EL (cell line): ENCODE measurements at places on chromosomes 13 and 19.

DNA sequence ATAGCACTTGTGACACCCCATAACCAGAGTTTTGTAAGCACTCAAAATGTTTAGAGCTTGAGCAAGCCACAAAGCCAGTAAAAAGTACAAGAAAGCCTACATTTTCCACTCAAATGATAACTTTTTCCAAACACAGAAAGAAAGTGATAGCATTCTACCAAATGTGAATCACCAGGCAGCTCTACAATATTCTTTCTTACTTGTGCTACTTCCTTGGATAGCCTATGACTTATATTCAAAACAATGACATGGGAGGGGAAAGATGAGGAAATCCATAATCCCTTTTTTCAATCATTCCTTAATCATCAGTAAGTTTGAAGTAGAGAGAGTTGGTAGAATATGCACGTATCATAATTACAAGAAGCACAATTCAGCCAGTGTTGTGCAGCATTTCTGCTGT is 650.8 kb upstream of the PCDH9 start:
- no peak for DNase-seq

DNA sequence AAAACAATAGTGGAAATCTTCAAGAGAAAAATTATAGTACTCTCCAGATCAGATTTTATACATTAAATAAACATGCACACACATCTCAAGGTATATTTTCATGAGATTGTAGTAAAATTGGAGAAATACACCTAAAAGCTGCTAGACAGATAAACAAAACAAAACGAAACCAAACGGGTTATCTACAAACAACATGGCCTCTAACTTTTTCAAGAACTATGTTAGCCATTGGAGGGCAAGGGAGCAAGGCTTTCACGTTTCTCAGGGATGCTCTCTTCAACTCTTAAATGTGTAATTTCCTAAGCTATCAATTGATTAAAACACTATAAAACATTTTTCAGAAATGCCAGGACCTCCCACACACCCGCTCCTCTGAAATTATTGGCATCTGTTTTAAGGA is 1262.4 kb upstream of the PCDH20 start:
- no peak for DNase-seq

DNA sequence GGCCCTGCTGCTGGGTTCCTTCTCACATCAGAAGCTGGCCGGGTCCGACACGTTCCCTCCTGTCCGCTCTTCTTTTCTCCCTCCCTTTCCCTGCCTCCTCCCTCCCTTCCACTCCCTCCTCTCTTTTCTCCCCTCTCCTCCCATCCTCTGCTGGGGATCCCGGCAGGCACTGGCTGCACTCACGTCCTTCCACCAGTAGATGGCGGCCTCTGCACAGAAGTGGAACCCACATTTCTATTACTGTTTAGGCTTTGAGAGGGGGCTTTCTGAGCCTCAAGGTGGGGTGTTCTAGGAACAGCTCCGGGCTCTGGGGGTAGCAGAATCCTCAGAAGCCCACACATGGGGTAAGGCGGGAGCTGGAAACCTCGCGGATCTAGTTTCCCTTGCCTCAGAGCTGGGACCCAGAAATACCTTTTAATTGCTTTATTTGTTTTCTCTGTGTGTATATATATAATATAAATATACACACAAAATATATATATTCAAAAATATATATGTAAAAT is 294.2 kb downstream of the ZNF536 start:
- peak; percentile 22 for DNase-seq

- no peak for DNase-seq
Observed at GRCh38 chr19:3836887-3837286, 32.0 kb downstream of the ZFR2 start.

DNA sequence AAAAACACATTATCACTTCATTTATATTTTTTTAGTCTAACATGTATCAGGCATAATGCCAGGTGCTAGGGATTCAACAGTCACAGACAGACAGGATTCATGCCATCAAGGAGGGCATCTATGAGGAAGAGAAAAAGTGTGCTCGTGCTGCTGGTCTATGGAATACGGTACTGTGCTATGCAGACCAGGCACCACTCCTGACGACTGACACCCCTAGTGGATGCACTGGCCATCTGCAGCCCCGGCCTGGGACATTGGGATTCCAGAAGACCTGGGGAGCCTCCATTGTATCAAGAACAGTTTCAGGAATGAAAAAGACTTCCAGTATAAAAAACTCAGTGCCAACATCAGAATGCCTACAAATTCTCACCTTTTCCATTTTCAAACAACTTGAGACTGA is 94.0 kb downstream of the KLF12 start:
- DNase-seq: peak; percentile 32

DNA sequence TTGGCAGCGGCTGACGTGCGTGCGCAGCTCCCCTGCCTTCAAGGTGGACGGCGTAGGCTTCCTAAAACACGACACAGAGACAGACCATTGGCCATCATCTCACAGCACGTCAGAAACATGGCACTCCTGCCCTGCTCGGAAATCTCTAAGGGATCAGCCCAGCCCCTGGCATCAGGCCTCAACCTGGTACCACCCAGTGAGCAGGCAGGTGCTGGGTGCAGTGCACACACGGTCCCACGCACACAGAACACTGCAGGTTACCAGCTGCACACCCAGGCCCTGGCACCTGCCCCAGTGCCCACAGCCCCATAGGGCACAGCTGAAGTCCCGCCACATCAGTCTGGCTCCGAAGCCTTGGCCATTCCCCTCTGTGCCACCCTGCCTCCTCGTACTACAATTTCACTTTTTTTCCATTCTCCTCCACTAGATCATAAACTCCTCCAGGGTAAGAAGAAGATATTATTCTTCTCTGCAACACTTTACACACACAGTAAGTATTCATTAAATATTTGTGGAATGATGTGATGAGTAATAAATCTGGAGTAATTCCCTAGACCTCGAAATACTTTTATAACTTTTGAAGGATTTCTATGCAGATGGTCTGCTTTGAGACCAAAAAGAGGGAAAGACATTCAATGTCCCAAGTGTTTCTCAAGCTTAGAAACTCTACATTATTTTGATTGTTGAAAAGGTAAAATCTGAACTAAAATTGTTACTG is 156.4 kb downstream of the COL4A1 start:
- peak; percentile 52 for DNase-seq

DNA sequence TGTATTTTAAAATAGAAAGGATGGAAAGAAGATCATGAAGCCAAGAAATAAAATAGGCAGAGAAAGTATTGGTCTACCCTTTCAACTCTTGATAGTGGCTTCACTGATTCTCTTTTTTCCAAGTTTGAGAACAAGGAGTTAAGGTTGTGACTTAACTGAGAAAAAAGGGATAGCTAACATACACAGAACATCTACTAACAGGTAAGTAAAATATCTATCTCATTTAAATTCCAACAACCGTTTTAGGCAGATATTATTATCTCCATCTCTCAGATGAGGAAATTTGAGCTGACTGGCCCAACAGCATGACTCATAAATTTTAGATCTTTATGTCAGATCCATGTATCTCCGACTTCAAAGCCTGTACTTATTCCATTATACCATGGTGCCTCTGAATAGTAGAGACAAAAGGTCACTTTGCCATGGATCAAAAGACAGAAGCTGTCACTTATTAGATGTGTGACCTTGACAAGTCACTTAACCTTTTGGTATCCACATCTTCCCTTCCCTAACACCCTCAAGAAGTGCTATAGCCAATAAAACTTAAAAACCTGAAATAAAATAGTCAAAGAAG is 152.1 kb downstream of the DACH1 start:
- no peak for DNase-seq

- no peak for DNase-seq
Observed at GRCh38 chr19:19280561-19280960, 7.5 kb upstream of the TM6SF2 start.

DNA sequence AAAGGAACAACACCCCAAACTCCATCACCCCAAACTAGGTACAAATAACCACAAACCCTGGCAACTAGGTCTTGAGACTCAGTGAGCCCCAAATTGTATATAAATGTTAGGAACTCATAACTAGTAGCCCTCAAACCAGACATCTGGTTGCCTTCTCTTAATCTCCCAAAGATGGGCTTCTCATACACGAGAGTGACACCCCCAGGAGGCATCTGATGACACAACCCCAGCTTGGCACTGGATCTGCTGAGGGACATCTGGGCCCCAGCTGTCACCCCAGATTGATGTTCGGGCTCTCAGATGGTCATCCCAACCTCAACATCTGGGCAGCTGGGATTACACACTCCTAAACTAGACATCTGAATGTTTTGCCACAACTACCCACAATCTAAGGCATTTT is 14.8 kb downstream of the RABAC1 start:
- peak; percentile 44 for DNase-seq

GRCh38 chr13:98677398-98677797 is 75.1 kb downstream of the SLC15A1 start:
- DNase-seq: no peak

GRCh38 chr19:53157626-53158025 is 1.2 kb downstream of the ZNF347 start:
- DNase-seq: peak; percentile 41

- DNase-seq: peak; percentile 44
Observed at GRCh38 chr13:110455941-110456340, 105.6 kb downstream of the RAB20 start.

- DNase-seq: no peak
Observed at GRCh38 chr13:46101484-46102254, 3.2 kb downstream of the CPB2 start.

DNA sequence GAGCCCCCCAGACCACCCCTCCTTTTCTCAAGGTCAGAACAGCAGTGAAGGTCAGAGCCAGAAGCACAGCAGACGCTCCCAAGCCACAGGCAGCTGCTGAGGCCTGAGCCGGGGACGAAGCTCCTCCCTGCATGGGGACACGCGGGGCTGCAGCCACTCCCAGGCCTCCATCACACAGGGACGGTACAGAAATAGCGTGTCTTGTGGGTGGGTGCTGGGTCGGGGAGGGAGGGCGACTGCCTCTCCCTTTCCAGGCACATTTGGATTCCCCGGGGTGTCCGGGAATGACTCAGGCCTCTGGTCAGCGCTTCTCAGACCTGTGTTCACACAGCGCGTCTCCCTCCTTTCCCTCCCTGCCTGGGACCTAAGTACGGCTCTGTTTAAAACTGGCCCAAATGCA is 33.2 kb downstream of the RASA3 start:
- DNase-seq: peak; percentile 96

DNA sequence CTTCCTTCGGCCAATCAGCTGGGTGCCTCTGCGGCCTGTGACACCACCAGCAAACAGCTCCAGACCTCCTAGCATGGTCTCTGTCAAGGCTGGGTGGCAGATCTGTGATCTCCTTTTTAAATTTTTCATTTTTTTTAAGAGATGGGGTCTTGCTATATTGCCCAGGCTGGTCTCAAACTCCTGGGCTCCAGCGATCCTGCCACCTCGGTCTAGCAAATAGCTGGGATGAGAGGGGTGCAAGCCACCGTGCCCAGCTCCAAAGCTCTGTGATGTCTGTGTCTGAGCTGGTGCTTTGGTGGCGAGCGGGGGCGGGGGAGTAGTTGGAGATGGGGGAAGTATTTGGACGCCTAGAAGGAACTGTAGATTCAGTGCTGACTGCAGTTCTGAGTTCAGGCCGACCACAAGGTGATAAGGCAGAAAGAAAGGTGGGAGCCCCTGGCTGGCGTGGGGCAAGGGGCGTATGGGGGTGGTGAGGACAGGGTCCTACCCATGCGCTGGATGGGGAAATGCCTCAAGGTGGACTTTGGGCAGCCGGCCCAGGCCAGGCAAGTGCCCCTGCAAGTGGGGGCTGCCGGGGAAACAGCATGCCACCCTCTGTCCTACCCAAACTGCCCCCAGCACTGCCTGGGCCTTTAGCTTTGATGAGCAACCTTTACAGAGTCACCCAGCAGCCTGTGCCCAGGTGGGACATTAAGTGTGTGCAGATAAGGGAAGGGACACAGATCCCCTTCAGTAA is 5.5 kb downstream of the DPP9 start:
- DNase-seq: no peak

GRCh38 chr19:51689751-51690453 is 3.2 kb upstream of the SPACA6 start:
- peak; percentile 47 for DNase-seq

GRCh38 chr19:13155472-13156359 is 5.5 kb downstream of the IER2 start:
- DNase-seq: peak; percentile 84

DNA sequence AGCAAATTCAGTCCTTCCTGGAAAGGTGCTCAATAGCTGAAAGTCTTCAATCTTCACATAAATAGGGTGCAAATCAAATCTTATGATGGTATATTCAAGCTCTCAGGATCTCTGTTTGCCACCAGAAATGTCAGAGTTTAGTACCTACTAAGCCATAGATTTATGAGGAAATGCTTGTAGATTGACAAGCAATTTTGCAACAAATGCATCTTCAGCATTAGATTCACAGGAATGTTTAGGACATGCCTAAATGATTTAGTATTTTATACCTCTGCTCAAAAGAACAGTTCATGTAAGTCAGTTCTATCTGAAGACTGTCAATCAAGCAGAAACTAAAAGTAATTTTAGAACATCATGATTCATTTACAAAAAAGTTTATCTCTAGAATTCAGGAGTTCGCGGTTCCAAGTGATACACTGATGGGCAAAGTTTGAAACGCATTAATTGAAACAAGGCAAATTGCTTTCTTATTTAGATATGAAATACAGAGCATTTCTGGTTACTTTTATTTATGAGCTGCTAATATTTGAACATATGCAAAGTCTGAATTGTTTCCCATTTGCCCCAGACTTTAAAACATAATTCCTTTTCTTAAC is 65.7 kb downstream of the DACH1 start:
- DNase-seq: no peak

GRCh38 chr13:32025730-32026129 is 5.8 kb upstream of the FRY start:
- no peak for DNase-seq

GRCh38 chr13:27112006-27112405 is 59.6 kb downstream of the USP12 start:
- no peak for DNase-seq

GRCh38 chr13:111915104-111915551 is 151.8 kb upstream of the SOX1 start:
- DNase-seq: no peak

GRCh38 chr13:23820530-23820929 is 68.7 kb downstream of the MIPEP start:
- DNase-seq: no peak

DNA sequence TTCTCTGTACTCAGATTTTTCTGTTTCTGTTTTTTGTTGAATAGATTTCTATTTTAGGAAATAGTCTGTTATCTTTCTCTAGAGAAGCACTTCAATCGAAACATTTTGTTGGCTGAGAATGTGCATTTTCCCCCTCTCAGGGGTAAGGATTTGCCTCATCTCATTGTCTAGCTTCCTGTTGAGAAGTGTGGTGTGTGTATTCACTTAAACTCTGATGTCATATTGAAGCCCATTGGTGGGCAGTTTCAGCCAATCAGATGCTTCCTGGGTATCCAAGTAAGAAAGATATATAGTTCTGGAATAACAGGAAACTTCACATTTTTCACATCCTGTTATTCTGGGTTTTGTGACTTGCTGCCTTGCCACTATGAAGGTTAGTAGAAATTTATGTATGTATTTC is 87.6 kb downstream of the ARHGEF7 start:
- DNase-seq: peak; percentile 81

DNA sequence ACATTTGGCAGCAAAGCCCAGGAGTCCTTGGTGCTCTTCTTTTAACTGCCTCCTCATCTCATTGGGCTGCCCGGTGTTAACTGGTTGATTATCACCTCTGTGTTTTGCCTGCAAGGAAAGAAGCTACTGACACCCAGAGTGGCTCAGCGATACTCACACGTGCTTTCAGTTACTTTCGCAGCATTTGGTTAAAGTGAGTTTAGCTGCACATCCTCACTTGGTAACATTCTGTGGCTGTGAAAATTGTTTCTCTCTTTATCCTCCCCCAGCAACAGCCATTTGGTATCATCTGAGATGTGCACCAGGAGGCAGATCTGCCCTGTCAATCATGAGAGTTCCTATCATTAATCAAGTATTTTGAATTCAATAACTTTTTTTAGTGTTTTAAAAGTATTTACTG is 44.6 kb upstream of the GPR183 start:
- DNase-seq: no peak

GRCh38 chr19:53294786-53295441 is 27.4 kb upstream of the VN1R4 start:
- no peak for DNase-seq
